Neural progenitor cell (in vitro differentiated cells): ENCODE measurements at places on chromosomes 13 and 19.

DNA sequence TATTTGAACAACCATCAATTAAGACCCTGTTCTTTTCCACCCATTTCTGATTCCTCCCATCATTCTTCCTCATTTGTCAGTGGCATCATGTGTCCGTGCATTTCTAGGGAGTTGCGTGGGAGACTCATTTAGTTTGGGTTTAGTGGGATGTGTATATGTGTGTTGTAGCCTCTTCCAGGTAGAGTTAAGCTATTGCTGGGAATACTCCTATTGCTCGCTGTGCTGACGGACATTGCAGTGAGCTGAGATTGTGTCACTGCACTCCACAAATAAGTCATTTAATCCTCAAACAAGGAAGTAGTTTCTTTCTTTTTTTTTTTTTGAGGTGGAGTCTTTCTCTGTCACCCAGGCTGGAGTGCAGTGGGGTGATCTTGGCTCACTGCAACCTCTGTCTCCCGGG, 42.2 kb upstream of the RCBTB2 start:
- H3K27me3 ChIP-seq, result no peaks in the 10 kb centered on the region
- no peak for DNase-seq
- H3K27ac ChIP-seq, result no peak overlapping the region
- H3K4me1 ChIP-seq, result peaks cover 10% of the 10 kb centered on the region

- no peak for DNase-seq
- H3K27me3 ChIP-seq, result no peaks in the 10 kb centered on the region
- no peaks in the 10 kb centered on the region for H3K4me1 ChIP-seq
Measured at GRCh38 chr13:74596691-74597090, 462.5 kb upstream of the KLF12 start.

DNA sequence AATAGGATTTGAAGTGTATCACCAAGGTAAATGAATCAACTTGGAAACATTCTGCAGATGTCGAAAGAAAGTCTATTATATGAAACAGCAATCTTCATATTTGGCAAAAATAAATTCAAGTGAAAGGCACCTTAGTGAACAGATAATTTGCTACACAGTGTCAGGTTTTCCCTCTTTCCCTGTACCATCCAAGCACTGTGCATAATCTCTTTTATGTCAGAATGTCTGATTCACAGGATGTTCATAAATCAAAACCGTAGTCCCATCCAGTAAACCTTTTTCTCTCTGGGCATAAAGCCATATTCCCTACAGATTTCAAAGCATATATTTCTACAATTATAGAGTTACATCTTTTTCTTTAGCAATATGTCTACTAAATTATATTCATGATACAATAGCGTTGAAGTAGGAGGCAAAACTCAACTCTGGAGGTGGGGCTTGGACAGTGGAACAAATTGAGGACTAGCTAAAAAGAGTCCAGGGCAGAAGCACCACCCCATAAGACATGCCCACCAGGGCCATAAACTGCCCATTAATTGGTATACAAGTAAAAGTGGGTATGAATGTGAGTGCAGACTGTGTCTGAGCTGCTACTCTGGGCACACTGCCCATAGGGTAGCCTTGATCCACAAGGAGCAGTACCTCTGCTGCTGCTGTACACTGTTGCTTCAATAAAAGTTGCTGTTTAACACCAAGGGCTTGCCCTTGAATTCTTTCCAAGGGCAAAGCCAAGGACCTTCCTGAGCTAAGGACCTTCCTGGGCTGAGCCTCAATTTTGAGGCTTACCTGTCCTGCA, 72.1 kb upstream of the MYCBP2 start:
- no peaks in the 10 kb centered on the region for H3K36me3 ChIP-seq
- no peaks in the 10 kb centered on the region for H3K4me1 ChIP-seq
- no peak overlapping the region for H3K27ac ChIP-seq
- no peaks in the 10 kb centered on the region for H3K27me3 ChIP-seq

- H3K27ac ChIP-seq, result no peak overlapping the region
- no peak for DNase-seq
- H3K4me1 ChIP-seq, result no peaks in the 10 kb centered on the region
- no peaks in the 10 kb centered on the region for H3K27me3 ChIP-seq
- no peaks in the 10 kb centered on the region for H3K36me3 ChIP-seq
Measured at GRCh38 chr19:4434391-4434790, 23.2 kb downstream of the UBXN6 start.

- H3K27me3 ChIP-seq, result no peaks in the 10 kb centered on the region
- no peak overlapping the region for H3K4me3 ChIP-seq
- H3K36me3 ChIP-seq, result no peaks in the 10 kb centered on the region
- H3K4me1 ChIP-seq, result no peaks in the 10 kb centered on the region
- no peak for DNase-seq
Measured at GRCh38 chr19:44602081-44602480, 11.3 kb upstream of the IGSF23 start.

DNA sequence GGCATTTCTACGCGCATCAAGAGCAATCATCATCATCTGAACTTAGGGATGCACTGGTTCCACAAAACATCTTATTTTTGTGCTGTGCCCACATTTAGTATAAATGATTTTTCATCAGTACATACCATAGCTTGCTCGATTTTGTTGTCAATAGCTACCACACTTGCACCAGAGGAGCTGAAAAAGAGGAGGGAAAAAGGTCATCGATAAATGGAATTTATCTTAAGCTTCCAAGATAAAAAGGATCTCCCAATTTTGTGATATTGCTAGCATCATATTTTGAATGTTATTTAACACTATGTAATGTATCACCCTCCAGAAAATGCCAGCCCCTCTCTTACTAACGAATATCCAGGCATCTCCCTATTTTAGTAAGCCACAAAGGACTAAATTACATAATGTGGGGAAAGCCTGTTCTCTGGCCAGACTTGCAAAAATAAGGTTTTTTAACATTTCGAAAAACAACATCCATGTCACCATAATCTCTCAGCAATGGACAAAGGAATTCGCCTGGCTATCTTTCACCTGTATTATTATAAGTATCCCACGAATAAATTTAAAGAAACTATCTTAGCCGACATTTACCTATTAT, 62.4 kb downstream of the SERP2 start:
- H3K27ac ChIP-seq, result peak overlapping the region; percentile 99
- peaks cover 27% of the 10 kb centered on the region for H3K4me1 ChIP-seq
- peaks cover 14% of the 10 kb centered on the region for H3K36me3 ChIP-seq
- H3K4me3 ChIP-seq, result peak overlapping the region; percentile 84

- H3K27me3 ChIP-seq, result no peaks in the 10 kb centered on the region
- H3K4me3 ChIP-seq, result no peak overlapping the region
- H3K27ac ChIP-seq, result no peak overlapping the region
- peaks cover 6% of the 10 kb centered on the region for H3K4me1 ChIP-seq
- peak; percentile 28 for DNase-seq
Measured at GRCh38 chr13:69769608-69770007, 338.0 kb upstream of the ATXN8OS start.

DNA sequence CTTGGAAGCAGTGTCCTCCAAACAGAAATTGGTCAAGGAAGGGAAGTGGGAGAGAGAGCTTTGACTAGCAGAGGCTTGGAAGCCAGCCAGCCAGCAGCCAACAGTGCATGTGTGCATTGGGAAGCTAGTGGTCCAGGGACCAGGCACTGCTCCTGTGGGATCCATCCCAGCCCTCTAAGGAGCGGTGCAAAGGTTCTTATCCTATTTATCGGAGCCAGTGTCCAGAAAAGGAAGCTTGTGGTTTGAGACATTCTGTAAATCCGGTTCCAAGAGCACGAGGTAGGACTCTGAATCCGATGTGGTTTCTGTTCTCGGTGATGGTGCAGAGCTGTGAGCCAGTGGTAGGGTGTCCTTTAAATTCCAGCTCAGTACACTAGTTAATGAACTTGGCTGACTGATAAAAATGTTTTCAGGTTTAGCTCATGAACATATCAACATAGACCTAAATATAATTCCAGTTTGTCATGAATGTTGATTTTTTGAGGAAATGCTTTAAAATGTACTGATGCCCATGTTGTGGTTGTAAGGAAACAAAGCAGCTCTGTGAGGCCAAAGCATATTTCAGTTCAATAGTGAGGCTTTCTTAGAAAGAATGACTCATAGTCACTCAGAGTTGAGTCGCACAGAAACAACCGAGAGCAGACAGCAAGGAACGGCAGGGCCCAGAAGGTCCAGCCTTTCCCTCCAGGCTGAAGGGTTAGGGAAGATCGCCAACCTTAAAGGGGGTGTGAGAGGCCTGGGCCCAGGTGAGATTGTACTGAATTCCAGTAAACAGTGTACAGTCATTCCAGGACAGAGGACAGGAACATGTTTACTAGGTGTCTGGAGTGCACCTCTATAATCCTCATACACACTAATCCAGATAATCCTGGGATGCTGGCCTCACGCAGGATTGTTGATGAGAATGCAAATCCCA, 21.5 kb upstream of the GARRE1 start:
- no peaks in the 10 kb centered on the region for H3K4me1 ChIP-seq
- no peak for DNase-seq
- peak overlapping the region; percentile 39 for H3K27ac ChIP-seq
- no peak overlapping the region for H3K4me3 ChIP-seq
- H3K27me3 ChIP-seq, result no peaks in the 10 kb centered on the region

DNA sequence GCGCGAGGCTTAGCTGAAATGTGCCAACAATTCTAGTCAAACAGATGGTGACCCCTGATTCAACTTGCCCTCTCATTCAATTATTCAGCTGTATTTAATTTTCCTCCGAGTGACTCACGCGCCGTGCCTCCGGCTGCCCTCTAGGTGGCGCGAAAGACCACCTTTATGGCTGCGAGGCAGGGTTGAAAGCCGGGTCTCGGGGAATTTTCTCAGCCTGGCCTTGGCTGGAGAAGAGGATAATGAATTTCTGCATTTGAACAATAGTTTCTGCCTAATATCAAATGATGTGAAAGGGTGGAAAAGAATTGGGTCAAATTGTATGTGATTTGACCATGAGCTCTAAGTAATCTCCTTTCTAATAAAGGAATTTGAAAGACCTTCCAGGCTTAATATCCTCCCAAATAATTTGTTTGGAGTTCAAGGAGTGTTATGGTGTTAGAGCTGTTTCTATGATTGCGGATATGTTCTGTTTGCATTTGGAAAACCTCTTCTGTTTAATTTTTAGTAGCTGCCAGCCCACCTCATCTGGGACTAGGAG, 310.9 kb downstream of the ZNF536 start:
- DNase-seq, result peak; percentile 80
- H3K27me3 ChIP-seq, result peaks cover 8% of the 10 kb centered on the region
- peaks cover 8% of the 10 kb centered on the region for H3K4me1 ChIP-seq
- no peak overlapping the region for H3K27ac ChIP-seq

GRCh38 chr19:5967994-5968430, 9.9 kb downstream of the RANBP3 start:
- no peaks in the 10 kb centered on the region for H3K27me3 ChIP-seq
- no peak overlapping the region for H3K4me3 ChIP-seq
- no peaks in the 10 kb centered on the region for H3K36me3 ChIP-seq
- peak; percentile 79 for DNase-seq
- H3K27ac ChIP-seq, result peak overlapping the region; percentile 61

- DNase-seq, result peak; percentile 17
- no peaks in the 10 kb centered on the region for H3K4me1 ChIP-seq
- H3K36me3 ChIP-seq, result no peaks in the 10 kb centered on the region
- peaks cover 15% of the 10 kb centered on the region for H3K27me3 ChIP-seq
Measured at GRCh38 chr19:10001899-10002298, 8.4 kb downstream of the COL5A3 start.

DNA sequence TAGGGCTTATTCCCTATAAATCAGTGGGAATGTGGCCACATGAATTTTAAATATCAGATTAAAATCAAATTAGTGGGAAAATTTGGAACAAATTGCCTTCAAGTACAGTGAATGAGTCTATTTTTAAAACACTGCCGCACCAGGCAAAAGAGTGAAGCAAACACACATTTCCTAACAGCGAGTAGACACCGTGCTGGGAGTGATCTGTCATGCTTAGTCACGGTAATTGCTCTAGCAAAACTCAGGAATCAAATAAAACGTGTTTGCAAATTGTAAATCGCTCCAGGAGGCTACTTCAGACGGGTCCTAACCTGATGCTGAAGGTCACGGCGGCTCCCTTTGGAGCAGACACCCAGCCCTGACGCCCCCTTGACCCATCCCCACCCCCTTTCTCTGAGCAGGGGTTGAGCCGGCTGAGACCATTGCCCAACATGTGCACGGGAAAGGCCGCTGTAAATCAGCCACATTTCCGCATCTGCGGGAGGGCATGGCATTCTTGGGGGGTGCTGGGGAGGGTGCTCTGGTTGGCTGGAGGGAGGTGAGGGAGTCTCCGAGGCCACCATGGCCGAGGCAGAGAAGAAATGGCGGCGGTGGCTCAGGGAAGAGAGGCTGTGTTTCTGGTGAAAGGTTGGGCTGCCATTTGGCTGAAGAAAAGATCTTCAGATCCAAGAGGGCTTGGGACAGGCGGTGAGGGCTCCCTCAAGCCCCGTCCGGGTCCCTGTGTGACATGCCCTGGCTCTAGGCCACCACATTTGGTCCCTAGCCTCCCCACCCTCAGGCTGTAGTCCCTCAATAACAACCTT, 8.9 kb downstream of the CEBPA start:
- no peak overlapping the region for H3K27ac ChIP-seq
- H3K36me3 ChIP-seq, result no peaks in the 10 kb centered on the region
- peaks cover 7% of the 10 kb centered on the region for H3K4me1 ChIP-seq
- DNase-seq, result no peak
- H3K4me3 ChIP-seq, result no peak overlapping the region

DNA sequence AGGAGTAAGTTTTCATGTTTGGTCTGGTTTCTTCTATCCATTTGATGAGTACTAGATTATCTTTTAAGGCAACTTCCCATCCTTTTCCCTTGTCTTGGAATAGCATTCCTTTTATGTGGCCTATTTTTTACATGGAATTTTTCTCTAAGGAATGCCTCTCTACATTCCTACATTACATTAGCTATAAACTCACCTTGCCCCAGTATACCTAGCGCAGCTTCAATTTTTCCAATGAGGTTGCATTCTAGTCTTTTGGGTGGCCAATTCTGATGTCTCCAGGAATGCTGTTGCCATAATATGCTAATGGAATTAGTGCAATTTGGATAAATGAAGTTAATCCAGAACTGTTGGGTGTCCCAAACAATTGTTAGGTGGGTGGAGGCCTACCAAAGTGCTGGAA, 33.8 kb downstream of the KBTBD6 start:
- no peaks in the 10 kb centered on the region for H3K27me3 ChIP-seq
- no peak for DNase-seq
- H3K4me3 ChIP-seq, result no peak overlapping the region
- no peak overlapping the region for H3K27ac ChIP-seq
- H3K4me1 ChIP-seq, result no peaks in the 10 kb centered on the region

GRCh38 chr19:1914826-1915341, 9.7 kb downstream of the ADAT3 start:
- no peak overlapping the region for H3K4me3 ChIP-seq
- H3K4me1 ChIP-seq, result no peaks in the 10 kb centered on the region
- no peaks in the 10 kb centered on the region for H3K27me3 ChIP-seq
- no peak overlapping the region for H3K27ac ChIP-seq
- DNase-seq, result no peak

GRCh38 chr19:46745521-46746280, at the start of gene FKRP:
TSS of gene FKRP (plus strand) at chr19:46746057. CDS start at chr19:46755451, 9,394 bp downstream.
- H3K27ac ChIP-seq, result no peak within 1 kb of the TSS
- peaks cover 3% of the 10 kb centered on the region for H3K36me3 ChIP-seq
- H3K4me1 ChIP-seq, result peaks cover 10% of the 10 kb centered on the region
- H3K27me3 ChIP-seq, result no peaks in the 10 kb centered on the region
- peak; percentile 69 for DNase-seq
- peak within 1 kb of the TSS; percentile 100 for H3K4me3 ChIP-seq

- H3K4me1 ChIP-seq, result peaks cover 7% of the 10 kb centered on the region
- H3K36me3 ChIP-seq, result no peaks in the 10 kb centered on the region
- no peak overlapping the region for H3K27ac ChIP-seq
- H3K4me3 ChIP-seq, result no peak overlapping the region
Measured at GRCh38 chr19:10102787-10103236, 334 bp upstream of the ANGPTL6 start.

- H3K4me1 ChIP-seq, result no peaks in the 10 kb centered on the region
- H3K27me3 ChIP-seq, result no peaks in the 10 kb centered on the region
- no peak overlapping the region for H3K4me3 ChIP-seq
- DNase-seq, result peak; percentile 35
- no peak overlapping the region for H3K27ac ChIP-seq
Measured at GRCh38 chr19:33393286-33394005, 19.9 kb downstream of the CEBPG start.
